Adrenal gland (tissue), 19 donors: ENCODE measurements at places on chromosomes 1 and 21.

- DNase-seq, result no peak
These were observed 3.2 kb downstream of the EDARADD start for GRCh38 chr1:236397173-236397759.

GRCh38 chr1:99598738-99599411, 47.0 kb upstream of the PALMD start:
- DNase-seq, result no peak

DNA sequence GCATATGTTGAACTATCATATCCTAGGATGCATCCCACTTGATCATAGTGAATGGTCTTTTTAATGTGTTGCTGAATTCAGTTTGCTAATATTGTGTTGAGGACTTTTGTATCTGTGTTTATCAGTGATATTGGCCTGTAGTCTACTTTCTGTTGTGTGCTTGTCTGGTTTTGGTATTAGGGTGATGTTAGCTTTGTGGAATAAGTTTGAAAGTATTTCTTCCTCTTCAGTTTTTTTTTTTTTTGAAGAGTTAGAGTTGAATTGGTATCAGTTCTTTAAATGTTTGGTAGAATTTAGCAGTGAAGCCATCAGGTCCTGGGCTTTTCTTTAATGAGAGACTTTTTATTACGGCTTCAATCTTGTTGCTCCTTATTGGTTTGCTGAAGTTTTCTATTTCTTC, 162.3 kb downstream of the VAV3 start:
- DNase-seq, result no peak

DNA sequence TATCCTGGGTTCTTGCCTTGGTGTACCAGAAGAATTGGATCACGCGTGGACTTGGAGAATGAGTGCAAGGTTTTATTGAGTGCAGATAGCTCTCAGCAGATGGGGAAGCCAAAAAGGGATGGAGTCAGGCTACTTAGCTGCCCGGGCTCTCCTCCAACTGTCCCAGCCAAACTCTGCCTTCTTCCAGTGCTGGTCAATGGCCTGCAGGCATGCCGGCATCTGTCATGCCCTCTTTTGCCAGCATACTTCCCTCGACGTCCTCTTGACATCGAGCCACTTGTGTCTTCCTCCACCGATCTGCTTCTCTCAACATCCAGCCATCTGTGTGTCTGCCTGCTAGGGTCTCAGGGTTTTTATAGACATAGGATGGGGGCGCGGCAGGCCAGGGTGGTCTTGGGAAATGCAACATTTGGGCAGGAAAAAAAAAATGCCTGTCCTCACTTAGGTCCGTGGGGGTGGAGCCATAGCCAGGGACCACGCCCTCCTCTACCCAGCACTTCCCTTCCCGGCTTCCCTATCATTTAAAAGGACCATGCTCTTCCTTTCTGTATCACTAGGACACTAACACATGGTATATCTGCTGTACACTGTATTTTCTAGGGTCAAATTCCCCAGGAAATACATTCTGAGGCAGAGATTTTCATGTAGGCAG, 47.0 kb upstream of the BCAR3 start:
- no peak for DNase-seq

GRCh38 chr1:103248417-103249102, 140.2 kb upstream of the COL11A1 start:
- DNase-seq, result no peak

- DNase-seq, result no peak
These were observed 35.6 kb downstream of the SMYD2 start for GRCh38 chr1:214316593-214316992.

DNA sequence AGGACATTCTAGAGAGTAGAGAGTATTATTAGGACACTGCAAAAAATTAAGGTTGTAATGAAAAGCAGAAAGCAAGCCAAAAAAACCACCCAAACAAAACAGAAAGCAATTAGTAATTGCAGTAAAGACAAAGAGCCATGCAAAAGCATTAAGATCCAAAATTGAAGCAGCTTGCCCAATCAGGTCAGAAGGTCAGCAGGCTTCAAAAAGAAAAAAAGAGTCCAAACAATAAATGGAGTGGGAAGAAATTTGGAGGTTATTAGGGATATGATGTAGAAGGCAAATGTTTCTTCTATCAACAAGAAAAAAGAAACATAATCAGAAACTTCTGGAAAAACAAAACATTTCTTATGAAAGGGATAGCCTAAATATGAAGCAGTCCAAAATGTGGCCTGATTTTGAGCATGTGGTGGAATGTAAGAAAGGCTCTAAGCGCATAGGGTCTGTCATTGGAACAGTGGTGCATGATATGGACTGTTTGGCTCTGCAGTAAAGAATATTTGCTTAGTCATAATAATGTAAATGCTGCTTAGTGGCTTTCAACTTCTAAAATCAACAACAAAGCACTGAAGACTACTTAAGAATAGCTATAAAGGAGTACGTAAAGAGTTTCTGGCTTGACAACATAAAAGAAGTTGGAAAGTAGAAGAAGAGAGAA, 4.8 kb downstream of the STUM start:
- DNase-seq, result no peak

DNA sequence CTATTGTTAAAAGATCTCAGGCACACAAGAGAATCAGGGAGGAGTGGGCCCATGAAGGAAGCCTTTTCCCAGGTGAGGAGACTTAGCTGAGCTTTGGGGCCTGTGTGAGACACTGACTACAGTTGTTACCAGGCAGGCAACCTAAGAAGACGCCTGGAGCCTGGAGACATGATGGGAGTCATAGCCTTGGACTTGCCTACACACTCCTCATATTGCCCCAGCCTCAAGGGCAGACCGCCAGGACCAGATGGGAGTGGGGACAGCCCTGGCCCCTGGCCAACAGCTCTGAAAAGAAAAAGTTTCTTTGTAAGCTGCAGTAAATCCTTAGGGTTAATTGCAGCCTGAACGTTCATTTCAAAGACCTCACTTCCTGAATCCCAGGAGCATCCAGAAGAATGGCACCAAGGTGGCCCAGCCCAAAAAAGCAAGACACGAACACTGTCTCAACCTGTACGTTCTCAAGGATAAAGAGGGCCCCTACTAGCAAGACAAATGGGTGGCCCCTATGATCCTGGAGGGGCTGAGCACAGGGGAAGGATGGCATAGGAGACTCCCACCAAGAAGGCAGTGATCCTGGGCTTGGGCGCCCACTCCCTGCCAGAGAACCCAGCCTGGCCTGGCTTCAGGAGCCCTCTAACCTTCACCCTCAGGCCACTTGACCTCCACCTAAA, 33.2 kb upstream of the BTG2 start:
- no peak for DNase-seq

- DNase-seq, result peak; percentile 72
These were observed 2063.9 kb downstream of the MRPL39 start for GRCh38 chr21:23543333-23543732.

GRCh38 chr1:171787686-171788480, 6.4 kb downstream of the METTL13 start:
- no peak for DNase-seq

DNA sequence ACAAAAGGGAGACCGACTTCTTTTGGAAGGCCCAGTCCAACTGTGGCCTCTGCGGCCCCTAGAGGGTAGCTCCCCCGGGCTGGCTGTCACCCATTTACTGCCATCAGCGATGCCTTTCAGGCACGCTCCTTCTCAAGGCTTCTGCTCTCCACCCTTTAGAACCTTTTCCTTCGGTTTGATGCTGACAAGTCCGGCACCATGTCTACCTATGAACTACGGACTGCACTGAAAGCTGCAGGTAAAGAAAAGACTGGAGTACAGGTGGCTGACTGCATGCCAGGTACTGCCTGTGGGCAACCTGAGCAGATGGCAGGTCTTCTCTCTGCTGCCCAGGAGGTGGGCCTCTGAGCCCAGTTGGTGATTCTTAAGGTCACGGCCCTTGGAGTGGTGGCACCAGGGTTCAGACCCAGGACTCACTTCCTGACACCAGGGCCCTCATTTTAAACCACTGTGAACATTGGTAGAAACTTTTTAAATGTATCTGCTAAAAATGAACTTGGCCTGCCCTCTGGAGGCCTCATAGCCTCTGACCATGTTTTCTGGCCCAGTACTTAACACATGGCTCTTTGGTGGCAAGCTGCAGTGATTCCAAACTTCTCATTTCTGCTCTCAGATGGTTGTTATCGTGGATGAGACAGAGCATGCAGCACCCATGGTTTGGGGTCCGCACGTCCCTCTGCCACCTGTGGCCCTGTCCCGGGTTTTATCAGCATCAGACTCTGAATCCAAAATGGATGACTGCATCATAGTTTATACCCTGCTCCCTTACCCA, 45.7 kb downstream of the CAPN9 start:
- no peak for DNase-seq
